ENCODE measurements at places on chromosomes 7 and 10.

DNA sequence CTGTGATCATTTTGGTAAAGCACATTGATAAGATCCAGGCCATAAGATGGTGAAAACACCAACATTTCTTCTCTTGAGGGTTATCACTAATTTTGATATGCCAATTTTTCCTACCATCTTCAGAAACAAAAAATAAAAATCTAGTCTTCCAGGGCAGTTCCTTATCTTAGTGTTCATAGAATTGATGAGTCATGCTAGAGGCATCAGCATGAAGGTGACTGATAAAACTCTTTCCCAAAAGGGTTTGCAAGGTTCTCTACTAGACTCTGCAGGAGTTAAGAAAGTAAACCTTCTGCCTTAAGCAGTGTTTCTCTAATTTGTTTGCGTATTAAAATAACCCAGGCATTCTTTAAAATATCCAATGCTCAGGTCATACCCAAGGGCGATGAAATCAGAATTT lies 483.1 kb upstream of the CNTNAP2 start:
- no peak for DNase-seq

- DNase-seq, result no peak
These were observed 10.8 kb upstream of the HSPA12A start for GRCh38 chr10:116752969-116753665.

DNA sequence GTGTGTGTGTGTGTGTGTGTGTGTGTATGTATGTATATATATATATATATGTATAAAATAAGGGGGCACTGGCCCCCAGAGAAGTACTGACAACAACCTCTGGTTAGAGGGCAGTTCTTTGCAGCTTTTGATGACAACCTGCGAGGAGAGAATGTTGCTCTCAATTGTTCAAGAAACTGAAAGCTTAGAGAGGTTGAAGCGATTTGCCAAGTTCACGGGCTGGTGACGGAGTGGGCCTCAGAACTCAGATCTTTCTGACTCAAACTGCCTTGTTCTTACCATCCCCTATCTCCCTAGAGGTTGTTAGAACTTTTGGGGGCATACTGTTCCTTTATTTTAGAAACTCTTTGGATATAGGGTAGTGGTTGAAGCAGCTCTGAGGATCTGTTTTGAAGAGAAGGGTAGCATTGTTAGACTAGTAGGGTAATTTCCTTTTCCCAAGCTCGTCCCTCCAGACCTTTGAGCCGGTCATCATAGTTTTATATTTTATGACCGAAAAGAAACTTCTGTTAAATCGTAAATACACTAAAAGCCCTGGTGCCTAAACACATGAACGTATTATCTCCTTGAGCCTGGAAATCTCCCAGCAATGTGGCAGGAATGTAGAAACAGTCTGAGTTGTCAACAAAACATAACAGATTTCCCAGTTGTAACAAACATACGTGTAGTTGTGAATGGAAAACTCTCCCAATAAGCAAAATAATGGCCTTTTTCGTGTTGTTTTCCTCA lies 541.7 kb upstream of the GALNT17 start:
- DNase-seq, result no peak

- DNase-seq, result no peak
These were observed 166.4 kb downstream of the GALNT17 start for GRCh38 chr7:71298378-71298777.

GRCh38 chr10:13404791-13405190 lies 56.7 kb upstream of the SEPHS1 start:
- DNase-seq, result no peak

GRCh38 chr7:32256811-32257210 lies 186.6 kb upstream of the PDE1C start:
- no peak for DNase-seq

DNA sequence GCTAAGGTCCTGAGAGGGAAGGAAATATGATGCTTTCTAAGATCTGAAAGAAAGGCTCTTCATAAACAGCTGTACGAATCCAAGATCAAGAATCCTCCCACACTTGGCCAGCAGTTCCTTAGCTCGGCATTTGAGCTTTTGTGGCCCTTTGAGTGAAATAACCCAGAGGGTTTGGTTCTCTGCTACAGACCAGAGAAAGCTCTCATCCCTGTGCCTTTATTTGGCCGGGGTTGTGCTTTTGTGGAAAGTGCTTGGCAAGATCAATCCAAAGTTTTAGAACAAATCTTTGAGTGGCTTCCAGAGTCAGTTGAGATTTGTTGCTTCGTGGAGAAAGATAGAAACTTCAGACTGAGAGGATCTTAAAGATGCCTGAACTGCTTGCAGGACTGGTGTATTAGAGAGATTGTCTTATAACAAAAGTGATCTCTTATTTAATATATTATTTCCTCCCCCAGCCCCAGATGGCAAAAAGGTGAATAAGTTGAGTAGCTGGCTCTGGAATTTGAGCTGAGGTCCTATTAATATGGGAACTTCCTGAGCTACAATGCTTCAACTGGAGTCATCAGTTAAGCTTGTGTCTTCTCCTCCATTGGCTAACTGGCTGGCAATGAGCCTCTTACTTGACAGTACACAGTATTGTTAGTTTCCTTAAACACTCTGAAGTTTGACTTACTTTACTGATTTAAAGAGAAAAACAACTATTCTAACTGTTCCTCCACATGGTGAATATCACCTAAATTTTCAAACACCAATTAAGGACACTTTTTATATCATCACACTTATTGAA lies 687.3 kb downstream of the MAGI2 start:
- DNase-seq, result no peak

DNA sequence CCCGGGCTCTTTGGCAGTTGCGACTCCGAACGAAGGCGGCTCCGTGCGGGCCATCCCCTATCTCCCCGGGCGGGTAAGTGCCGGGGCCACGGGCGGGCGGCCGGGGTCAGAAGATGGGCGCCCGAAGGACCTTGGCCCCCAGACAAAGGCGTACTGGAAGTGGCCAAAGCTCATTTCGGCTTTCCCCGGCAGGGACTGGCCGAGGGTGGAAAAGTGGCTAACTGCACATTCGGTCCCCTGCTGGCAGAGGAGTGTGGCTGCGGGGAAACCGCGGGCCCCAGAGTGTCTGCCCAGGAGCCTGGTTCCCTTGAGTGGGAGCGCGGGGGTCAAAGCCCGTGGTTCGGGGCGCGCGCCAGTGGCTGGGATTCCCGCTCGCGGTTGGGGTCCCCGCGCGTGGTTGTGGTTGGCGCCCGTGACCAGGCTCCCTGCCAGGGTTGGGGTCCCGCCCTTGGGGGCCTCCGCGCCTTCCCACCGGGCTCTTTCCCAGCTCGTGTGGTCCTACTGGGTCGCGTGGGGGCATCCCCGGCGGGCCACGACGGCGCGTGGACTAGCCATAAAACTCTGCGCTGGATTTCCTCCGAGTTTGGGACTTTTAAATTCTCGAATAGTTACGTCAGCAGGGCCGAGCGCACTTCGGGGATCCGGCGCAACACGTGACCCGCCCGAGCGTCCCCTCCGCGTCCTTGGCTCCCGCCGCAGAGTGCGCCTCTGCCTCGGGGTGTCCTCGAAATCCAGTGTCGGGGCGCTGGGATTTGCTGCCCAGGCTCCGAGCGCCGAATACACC lies 124.4 kb downstream of the TACC2 start:
- DNase-seq, result peak; percentile 73

DNA sequence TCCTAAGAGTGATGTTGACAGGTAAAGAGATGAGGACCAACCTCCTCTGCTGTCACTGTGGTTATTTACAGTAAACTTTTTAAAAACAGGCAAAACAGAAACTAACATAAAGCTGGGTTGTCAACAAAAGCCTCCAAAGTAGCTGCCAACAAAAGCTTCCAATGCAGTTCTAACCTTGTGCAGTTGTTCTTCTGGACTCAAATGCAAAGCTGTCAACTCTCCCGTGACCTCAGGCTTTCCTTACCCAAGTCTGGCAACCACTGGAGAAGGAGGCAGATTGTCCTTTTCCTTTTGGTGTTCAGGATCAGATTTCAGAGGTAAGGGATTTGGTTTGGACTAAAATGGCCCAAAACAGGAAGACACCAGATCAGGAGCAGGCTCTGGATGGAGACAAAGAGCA lies 63.1 kb downstream of the DLG5 start:
- DNase-seq, result no peak

DNA sequence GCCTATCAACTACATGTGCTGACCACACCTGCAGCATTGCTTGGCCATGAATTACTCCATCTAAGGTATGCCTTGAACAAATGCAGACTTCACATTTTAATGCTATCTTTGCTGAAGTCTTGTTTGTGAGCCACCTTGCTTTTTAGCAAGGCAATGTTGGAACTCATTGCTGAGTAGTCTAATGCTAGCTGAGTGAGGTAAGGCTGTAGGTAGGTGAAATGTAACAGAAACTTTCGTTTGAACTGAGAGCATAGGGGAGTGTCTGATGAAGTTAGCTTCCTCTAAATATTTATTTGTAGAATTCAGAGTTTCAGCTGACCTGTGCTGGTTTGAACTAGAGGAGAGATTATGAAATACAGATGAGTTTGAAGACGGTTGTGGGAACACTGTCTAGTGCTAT lies 238.5 kb downstream of the SEMA3A start:
- no peak for DNase-seq

DNA sequence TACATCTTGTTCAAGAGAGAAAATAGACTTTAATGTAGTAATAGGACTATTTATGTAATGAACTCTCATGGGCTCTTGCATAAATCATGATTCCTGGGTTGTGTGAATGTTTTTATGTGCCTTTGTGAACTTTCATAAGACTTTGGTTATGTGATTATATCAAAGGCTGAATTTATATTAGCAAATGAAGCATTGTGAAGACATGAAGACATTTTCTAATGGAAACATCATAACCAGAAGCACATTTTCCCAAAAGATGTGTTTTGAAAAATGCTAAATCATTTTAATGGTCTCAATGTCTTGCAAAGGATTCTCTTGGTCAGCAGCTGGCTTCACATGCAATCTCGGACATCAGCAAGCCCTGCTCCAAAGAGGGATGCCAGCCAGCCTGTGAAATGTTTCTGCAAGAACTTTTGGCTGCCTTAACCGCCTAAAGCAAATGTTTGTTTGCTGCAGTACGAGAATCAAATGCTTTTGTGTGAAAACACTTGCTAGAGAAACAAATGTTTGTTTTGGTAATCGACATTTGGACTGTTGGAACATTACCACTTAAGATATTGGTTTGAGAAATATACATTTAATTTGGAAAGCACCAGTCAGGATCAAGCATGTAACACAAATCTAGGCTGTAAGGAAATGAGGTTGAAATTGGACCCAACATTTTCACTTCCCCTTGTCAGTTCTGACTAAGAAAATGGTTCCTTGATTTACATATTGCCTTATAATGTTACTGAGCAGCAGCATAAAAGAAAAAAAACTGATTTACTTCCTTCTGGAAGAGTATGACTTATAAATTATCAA lies 102.1 kb downstream of the RTKN2 start:
- no peak for DNase-seq

DNA sequence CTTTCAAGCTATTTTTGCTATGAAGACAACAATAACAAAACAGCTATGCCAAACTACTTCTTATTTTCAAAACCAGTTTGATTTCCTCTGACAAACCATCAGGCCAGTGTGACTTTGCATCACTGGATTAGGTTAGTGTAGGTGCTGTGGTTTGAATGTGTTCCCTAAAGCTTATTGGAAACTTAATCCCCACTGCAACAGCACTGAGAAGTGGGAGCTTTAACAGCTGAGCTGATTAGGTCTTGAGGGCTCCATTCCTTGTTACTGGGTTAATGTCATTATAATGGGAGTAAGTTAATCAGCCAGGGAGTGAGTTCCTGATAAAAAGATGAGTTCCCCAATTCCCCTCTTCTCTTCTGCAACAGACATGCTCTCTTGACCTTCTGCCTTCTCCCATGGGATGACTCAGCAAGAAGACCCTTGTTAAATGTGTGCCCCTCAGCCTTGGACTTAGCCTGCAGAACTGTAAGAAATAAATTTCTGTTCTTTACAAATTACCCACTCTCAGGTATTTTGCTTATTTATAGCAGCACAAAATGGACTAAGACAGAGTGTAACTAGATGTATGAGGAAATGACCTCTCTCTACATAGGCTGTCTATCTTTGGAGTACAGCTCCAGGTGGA lies 186.8 kb downstream of the CTTNBP2 start:
- DNase-seq, result no peak

GRCh38 chr10:64215088-64215487 lies 693.9 kb downstream of the REEP3 start:
- no peak for DNase-seq

DNA sequence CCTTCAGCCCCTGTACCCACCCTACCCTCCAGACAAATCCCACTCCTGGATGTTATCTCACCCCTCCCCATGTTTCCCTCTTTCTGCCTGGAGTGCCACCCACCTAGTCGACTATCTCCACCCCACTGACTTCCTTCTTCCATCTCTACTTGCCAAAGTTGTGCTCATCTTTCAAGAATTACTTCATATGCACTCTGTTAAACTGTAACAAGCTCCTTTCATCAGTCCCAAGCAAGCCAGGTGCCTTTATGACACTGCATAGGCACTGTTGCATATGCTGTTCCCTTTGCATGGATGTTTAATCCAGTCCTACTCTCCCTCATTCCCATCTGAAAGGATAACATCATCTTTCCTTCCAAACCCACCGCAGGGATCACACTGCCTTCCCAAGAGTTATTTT lies 8.9 kb upstream of the CDK1 start:
- DNase-seq, result no peak

GRCh38 chr10:116660860-116661259 lies 40.1 kb downstream of the PNLIPRP2 start:
- no peak for DNase-seq

- no peak for DNase-seq
These were observed 444.5 kb upstream of the FOXK1 start for GRCh38 chr7:4237296-4238235.

DNA sequence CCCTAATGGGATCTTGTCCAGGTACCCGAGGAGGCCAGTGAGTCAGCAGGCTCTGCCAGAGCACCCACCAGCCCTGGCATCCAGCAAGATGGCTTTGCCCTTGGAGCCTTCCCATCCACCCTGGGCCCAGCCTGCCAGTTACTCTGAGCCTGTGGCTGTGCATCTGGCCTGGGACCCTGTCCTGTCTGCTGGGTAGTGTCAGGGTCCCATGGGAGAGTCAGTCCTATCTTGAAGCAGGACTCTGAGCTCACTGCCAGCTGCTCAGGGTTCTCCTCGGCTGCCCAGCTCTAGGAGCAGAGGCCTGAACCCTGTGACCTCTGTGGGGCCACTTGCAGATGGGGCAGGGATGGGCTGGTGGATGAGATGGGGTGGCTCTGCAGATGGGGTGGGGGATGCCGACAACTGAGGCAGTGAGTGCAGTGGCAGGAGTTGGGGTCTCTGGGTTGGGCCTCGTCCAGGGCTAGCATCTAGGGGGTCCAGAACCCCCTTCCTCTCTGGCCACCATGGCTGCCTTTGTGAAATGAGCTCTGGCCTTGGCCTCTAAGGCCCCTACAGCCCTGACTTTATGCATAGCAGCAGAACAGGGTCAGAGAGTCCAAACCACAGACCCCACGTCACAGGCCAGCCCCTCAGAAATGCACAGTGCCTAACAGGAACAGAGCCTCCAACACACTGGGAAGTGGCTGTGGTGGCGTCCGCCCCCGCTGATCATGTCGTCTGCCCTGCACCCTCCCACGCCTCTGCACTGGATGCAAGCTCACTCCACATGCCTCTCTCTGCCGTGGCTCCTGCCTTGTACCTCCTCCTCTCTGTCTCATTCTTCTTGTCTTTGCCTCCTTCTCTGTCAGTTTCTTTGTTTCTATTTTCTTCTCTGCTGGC lies 88.1 kb upstream of the RET start:
- DNase-seq, result no peak

GRCh38 chr10:131513445-131513844 lies 201.9 kb upstream of the TCERG1L start:
- DNase-seq, result no peak
